CD8-positive, alpha-beta T cell (primary cell): ENCODE measurements at places on chromosomes 11 and 22.

GRCh38 chr11:104327861-104328511, 164.0 kb upstream of the PDGFD start:
- DNase-seq = no peak

DNA sequence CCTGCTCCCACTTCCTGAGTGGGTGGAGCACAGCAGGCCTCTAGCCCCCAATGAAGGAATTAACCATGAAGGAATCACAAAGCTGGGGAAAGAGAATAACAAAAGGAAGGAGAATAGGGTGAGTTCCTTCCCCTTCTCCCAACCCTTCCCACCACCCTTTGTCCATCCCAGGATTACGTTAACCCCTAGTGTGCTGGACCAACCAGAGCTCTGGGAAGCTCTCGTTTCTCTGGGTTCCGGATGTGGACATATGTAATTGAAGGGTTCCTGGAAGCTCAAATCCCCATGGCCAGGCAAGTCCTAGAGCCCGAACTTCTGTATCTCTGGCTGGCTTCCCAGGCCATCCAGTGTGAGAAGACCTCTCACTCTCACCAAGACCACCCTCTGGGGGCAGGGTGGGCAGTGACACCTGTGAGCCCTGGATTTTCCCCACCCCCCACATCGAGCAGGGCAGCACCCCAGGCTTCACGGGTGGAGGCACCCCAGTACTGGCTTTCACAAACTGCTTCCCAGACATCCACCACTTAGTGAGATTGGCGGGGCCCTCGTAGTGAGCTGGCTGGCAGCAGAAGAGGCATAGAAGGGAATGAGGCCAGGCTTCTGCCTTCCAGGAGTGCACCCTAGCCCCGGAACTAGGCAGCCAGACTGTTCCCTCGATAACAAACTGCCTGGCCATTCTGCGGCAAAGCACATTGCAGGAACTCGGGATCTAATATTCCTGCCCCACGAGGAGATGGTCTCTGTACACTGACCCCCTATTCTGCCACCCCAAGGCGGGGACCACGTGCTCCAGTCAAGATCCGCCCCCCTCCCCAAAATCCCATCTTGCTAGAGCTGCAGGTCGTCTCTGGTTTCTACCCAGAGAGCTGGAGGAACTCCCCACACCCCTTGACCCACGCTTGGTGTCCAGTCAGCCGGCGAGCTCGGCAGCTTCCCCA, 2.1 kb downstream of the NECTIN1 start:
- no peak for DNase-seq

- DNase-seq = no peak
These were observed 37.0 kb downstream of the PRCP start for GRCh38 chr11:82863209-82863608.

DNA sequence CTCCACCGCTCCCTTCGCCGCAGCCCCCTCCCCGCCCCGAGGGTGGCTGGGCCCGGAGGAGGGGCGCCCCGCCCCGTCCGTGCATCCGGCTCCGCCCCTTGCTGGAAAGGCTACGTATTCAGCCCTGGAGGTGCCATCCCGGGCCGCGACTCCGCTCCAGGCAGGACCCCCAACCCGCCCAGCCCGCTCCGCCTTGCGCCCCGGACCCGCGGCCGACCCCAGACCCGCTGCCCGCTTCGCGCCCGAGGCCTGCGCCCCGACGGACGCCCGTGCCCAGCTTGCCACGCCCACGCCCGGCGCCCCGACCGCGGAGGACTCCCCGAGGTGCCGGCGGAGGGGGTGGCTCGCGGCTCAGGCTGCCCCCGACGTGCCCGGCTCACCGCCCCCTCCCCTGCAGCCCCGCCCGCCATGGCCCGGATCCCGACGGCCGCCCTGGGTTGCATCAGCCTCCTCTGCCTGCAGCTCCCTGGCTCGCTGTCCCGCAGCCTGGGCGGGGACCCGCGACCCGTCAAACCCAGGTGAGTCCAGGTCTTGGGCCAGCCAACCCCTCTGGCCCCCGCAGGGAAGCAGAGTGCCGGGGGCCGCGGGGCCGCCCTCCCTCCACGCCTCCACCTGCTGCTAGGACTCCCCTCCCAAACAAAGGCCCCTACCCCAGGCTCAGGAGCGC, at the start of gene ADM2:
TSS of gene ADM2 (plus strand) at position 104 of the 667 bp plus-strand sequence. CDS start at position 409, 305 bp downstream.
- no peak for DNase-seq

DNA sequence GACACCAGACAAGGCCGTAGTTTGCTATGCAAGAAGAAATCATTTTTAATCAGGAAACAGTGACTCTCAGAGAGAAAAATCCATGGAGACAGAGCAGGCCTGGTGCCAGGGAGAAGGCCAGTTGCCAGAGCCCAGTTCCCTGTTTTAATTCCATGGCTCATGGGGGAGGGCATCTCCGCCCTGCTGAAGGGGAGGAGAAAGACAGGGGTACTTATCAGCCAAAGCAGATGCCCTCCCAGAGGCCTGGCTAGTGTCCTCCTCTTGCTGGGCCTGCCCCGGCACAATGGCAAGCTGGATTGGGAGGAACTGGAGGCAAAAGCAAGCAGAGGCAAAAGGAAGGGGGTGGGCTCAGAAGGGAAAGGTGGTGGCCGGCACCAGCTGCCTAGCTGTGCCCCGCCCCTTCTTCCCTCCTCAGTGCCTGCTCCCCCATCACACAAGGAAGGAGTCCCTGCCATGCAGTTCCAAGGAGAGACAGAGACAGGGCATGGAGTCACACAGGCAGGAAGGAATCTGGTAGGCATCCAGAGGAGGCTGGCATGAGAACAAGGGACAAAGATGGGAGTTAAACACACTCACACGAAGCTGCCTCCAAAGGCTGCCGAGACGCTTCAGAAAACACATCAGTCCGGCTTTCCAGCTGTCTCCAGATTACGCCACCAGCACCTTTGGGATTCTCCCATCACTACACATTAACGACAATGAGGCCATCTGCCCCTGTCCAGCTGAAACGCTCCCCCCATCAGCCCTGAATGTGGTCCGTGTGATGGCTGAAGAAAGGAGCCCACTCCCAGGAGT, 591.8 kb downstream of the BUD13 start:
- DNase-seq = no peak

- DNase-seq = no peak
These were observed 28.0 kb upstream of the RRAS2 start for GRCh38 chr11:14386895-14387480.

DNA sequence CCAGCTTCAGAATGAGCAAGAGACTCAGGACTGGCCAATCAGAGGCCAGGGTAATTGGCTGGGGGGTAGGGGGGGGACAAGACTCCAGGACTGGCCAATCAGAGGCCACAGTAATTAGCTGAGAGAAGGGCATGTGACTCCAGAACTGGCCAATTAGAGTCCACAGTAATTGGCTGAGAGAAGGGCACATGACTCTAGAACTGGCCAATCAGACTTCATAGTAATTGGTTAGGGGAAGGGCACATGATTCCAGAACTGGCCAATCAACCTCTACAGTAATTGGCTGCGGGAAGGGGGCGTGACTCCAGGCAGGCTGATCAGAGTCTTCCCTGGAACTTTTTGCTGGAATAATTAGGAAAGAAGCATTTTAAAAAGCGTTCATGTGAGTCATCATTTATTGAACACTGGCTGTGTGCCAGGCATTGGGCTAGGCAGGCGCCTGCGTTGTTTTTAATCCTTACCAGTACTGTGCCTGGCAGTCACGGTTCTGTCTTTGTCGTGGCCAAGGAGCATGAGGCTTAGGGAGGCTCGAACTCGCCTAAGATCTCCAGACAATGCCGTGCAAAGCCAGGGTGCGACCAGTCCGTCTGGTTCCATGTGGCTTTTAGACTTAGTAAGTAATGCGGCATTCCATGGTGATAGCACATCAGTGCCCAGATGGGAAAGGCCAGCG, 508.1 kb downstream of the TBC1D22A start:
- DNase-seq = no peak

GRCh38 chr11:65126624-65127274, 4.6 kb downstream of the MRPL49 start:
- DNase-seq = no peak

DNA sequence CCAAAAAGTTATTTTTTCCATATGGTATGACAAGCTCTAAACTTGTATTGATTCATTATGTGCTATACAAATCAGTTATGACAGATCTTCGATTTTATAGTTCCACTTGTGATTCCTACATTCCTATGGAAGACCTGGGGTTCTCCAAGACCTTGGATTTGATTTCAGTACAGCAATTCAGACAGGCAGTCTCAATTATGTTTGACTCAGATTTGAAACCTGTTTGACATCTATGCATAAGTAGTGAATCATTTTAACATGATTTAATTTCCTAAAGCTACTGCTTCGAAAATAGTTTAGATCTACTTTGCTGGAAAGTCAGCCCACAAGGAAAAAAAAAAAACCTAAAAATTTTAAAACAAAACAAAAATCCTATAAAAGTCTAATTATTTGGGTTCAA, 820.4 kb downstream of the LUZP2 start:
- no peak for DNase-seq

GRCh38 chr11:70556884-70557741, 158.8 kb downstream of the CTTN start:
- DNase-seq = no peak

DNA sequence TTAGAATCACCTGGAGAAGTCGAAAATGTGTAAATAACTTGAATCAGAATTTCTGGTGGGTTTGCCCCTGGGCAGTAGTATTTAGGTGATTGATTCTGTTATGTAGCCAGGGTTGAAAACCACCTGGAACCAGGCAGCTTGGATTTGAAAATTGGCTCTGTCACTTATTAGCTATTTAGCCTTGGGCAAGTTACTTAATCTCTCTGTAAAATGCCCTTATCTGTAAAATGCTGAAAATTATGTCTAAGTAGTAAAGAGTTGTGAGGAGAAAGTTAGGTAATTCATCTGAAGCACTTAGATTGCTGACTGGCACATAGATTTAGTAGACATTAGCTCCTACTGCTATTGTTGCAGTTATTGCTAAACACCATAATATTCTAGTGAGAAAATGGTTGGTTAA, 49.3 kb downstream of the PPME1 start:
- DNase-seq = no peak

- no peak for DNase-seq
These were observed 19.1 kb downstream of the ZNF143 start for GRCh38 chr11:9479899-9480298.

DNA sequence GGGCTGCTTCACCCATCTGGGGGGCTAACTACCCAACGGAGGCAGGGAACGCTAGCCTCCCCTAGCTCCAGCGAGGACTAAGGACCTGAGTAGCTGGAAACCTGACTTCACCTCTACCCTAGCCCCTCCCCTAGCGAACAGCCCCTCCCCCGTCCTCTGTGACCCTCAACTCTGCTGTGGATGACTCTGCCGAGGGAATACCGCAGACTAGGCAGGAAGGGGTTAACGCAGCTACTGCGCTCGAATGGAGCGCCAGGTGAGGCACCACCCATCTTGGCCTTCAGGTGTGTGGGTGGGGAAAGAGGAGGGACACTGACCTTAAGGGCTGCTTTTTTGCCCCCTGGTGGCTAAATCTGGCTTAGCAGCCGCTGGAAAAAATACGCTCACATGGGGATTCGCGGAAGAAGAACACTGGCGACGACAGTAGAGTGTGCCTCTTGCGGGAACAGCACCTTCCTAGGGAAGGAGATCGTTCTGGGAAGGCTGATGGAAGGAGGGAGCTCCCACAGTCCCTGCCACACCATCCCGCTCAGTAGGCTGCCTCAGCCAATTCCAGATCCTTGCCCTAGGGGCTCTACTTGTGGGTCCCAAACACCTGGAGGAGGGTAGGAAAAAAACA, 4.5 kb upstream of the BCL9L start:
- peak; percentile 92 for DNase-seq

DNA sequence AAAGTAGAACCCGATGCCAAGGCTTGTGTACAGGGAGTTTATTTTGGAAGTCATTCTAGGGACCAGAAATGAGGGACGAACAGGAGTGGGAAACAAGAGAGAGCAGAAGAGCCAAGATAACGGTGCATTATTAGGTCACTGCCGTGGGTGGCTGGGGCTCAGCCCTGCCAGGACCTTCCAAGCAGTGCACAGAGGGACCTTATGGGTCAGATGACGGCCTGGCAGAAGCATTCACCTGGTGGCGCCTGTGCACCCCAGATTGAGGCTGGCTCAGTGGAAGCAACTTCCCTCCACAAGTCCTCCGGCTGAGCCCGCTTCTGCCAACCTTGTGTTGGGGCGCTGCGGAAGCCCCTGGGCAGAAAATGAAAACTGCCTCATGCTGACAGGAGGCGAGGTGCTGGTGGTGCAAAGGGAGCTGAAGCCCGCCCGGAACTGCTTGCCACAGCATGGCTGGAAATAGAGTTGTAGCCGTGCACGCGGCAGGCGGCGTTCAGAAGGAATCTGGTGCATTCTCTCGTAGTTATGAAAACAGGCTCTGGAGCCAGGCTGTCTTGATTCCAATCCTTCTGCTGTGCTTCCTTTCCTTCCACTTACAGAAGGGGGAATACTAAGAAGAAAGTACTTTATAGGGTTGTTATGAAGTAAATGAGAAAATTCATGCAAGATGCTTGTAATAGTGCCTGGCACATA, 22.2 kb upstream of the TP53I11 start:
- DNase-seq = no peak

GRCh38 chr11:113562981-113563461, 87.8 kb upstream of the DRD2 start:
- no peak for DNase-seq

- DNase-seq = no peak
These were observed 15.5 kb upstream of the SLC25A17 start for GRCh38 chr22:40834619-40835018.

DNA sequence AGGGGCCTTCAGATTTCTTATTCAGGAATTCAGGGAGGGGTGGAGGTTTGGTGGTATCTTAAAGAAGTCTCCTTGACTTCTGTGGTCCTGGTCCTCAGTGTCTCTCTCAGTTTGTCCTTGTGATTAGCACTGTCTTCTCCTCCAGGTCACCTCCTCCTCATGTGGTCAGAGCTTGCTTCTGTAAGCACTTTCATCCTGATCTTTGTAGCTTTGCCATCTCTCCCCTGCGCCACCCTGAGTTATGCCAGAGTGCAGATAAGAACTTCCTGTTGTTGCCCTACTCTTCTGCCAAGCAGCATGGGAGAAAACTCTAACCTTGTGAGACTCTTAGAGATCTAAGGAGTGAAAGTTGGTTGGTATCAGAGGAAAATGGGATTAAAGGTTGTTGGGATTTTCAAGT, 30.9 kb downstream of the MICAL2 start:
- DNase-seq = no peak
